ENCODE measurements at places on chromosomes 2 and 18.

GRCh38 chr2:55986001-55986400 lies 62.4 kb upstream of the EFEMP1 start:
- no peak for DNase-seq

GRCh38 chr2:102291319-102292075 lies 19.9 kb upstream of the IL1RL1 start:
- DNase-seq = no peak

- no peak for DNase-seq
Measured at GRCh38 chr2:186347472-186347871, 138.6 kb upstream of the ZC3H15 start.

DNA sequence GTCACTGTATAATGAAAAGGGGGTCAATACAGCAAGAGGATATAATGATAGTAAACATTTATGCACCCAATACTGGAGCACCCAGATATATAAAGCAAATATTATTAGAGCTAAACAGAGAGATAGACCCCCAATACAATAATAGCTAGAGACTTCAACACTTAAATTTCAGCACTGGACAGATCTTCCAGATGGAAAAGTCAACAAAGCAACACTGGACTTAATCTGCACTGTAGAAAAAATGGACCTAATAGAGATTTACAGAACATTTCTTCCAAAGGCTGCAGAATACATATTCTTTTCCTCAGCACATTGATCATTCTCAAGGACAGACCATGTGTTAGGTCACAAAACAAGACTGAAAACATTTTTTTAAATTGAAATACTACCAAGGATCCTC lies 26.7 kb downstream of the ZBTB14 start:
- DNase-seq = no peak

GRCh38 chr2:207235621-207236020 lies 69.9 kb upstream of the KLF7 start:
- no peak for DNase-seq

DNA sequence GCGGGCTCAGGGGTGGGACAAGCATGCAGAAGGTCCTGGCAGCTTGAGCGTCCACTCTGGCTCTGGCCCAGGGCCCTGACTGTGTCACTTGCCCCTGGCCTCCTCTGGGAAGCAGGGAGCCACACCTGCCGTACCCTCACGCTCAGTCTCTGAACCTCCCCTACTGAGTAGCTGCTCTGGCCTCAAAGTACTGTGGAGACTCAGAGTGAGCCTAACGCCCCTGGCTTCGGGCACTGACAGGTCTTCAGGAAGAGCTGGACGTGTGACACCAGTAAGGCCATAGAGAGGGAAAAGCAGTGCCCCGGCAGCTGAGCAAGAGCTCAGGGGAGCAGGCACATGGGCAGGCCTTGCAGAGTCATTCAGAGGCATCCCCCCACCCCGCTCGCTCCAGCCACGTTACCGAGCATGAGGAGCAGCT lies 73.3 kb downstream of the SFXN5 start:
- no peak for DNase-seq
